Stimulated activated CD4-positive, alpha-beta T cell treated with anti-CD3 and anti-CD28 coated beads, Interleukin-2, amount 100 ng/mL, for 24 hours (primary cell): ENCODE measurements at places on chromosomes 6 and 20.
A peak's percentile ranks its signal among the peaks of the same experiment; 100 is the strongest.

- no peak for DNase-seq
Observed at GRCh38 chr20:40019510-40019909, 669.5 kb downstream of the MAFB start.

DNA sequence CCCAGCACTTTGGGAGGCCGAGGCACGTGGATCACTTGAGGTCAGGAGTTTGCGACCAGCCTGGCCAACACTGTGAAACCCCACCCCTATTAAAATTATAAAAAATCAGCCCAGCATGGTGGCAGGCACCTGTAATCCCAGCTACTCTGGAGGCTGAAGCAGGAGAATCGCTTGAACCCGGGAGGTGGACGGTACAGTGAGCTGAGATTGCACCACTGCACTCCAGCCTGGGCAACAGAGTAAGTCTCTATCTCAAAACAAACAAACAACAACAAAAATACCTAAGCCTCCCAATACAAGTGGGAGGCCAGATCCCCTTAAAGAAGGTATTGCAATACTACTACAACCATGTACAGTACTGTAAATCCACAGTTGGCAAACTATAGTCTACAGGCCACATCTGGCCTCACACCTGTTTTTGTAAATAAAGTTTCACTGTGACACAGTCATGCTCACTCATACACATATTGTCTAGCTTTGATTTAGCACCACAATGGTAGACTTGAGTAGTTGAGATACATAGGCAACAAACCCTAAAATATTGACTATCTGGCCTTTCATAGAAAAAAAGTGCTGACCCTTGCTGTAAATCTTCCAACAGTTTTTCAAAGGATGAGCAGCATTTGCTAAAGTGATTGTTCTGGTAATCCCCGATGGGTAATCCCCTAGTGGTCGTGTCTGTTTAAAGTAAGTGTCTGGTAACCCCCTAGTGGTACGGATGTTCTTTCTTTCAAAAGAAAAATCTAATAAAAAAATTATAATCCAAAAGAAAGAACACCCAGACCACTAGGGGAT, 202.0 kb downstream of the RNGTT start:
- DNase-seq, result no peak

DNA sequence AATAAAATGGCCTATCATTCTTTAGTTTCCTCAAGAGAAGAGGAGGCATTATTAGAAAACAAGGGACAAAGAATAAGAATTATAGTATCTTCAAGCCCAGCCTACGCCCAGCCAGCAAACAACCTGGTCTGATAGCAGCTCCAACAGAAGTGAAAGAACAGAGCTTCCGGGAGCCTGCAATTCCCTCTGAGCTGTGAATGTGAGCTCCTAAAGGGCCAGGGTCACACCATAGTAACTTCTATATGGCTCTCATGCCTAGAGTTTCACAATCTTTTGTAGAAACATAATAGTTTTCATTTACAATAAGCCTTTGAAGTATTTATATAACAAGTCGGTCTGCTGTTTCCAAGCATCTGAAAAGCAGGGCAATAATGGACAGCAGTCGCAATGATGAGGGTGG, 116.5 kb downstream of the SMLR1 start:
- no peak for DNase-seq

- no peak for DNase-seq
Observed at GRCh38 chr6:45640081-45640491, 262.4 kb upstream of the SUPT3H start.

GRCh38 chr6:169829786-169830185, 78.4 kb downstream of the ERMARD start:
- no peak for DNase-seq

GRCh38 chr6:111192911-111193555, 105.7 kb downstream of the SLC16A10 start:
- DNase-seq, result no peak

- DNase-seq, result no peak
Observed at GRCh38 chr6:157669747-157670216, 153.3 kb upstream of the SNX9 start.

GRCh38 chr6:131372535-131372934, 200.5 kb upstream of the ARG1 start:
- no peak for DNase-seq

DNA sequence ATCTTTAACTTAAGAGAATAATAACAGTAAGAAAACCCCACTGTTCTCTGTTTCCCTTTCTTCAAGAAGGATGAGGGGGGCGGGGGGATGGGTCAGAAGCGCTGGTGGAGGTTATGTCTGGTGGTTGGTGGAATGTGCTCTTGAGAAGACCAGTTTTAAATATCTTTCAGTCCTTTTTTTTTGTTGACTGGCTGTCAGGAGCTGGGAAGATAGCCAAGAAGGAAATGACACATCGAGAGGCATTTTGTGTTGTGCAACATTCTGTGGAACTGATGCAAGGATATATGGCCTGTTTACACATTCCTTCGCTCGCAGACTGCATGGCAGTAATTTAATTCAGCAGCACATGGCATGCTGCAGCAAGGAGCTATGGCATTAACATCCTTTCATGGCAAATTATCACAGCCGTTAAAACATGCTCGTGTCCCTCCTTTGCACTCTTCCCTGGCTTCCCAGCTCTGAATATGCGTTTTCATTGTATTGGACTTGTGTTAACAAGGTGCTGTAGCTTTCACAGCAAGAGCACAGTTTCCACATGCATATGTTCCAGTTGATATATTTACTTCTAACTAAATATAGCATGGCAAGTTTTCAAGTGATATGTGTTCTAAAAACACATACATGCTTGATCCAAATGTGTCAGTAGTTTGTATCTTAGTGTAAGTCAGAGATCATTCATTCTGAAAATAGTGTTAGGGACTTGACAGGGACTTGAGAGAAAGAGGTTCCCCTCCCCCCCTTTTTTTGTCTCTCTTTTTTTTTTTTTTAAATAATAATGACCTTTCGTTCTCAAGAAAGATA, 68.2 kb upstream of the SUPT3H start:
- no peak for DNase-seq

DNA sequence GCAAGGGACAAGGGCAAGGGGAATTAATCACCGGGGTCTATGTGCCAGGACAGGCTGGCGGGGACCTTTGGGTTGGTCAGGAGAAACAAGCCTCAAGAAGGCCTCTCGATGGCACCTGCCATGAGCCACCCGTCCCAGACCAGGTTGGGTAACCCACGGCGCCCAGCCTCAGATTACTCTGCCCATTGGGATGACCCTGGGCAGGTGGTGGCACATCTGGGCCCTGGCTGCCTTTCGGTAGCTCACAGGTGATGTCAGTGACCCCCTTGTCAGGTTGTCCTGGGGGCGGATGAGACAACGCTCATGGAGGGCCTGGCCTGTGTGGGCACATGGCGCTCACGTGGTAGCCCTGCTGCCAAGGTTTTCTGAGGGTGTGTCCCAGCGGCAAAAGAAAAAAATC, 152.2 kb downstream of the SYCP2 start:
- DNase-seq, result no peak

GRCh38 chr6:79861023-79861422, 86.3 kb downstream of the ELOVL4 start:
- no peak for DNase-seq

DNA sequence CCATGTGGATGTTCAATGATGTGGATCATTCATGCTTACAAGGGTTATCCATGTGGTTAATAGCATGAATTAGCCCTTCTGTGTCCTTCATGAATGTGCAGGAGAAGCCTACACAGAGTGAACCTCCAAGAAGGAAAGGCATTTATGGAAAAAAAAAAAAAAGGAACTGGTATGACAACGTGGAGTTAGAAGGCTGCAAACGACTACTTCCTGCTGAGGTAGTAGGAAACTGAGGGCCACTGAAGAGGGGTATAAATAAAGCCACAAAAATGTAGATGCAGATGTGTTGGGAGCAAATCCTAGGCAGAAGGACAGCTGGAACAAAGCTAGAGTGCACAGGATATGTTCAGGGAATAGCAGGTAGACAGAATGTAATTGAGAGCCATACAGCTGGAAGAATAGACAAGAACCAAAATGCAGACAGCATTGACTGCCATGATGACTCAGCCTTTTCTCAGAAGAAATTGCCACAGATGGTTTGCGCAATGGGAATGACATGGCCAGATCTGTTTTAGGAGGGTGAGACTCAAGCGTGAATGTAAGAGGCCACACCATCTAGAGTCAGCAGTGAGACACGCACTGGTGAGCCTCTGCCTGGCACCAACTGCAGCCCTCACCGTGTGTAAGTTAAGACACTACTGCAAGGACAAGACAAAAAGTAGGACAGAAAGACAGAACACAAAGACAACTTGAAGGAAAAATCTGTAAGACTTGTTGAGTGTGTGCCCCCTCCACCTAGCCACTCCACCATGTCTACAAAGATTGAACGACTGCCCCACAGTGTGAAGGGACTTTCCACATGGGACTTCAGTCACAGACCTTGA, 79.8 kb downstream of the KIF13A start:
- no peak for DNase-seq

DNA sequence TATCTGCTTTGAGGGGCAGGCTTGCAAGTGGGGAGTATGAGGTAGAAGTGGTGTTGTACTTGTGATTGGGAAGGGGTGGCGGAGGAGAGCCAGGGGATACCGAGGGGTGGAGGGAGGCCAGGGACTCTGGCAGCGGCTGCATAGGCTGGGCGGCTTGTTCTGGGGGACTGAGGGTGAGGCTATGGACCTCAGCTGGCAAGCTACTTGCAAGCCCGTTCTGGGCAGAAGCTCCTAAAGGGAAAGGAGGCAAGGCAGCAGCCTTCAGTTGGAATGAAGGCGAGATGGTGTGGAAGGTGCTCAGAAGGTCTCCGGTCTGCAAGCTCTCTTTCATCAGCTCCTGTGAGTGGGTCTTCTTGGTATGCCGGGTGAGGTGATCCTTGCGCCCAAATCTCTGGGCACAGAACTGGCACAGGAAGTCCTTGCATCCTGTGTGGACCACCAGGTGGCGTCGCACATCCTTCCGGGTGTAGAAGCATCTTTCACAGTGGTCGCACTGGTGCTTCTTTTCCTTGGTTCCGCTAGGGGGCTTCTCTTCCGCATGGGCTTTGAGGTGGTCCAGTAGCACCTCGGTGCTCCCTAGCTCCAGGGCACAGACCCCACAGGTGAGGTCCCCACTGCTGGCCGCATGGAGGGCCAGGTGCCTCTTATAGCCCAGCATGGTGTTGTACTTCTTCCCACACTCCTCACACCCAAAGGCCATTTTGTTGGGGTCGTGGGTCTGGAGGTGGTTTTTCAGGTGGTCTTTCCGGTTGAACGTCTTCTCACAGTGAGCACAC, 66.0 kb downstream of the PLAGL1 start:
- peak; percentile 63 for DNase-seq

DNA sequence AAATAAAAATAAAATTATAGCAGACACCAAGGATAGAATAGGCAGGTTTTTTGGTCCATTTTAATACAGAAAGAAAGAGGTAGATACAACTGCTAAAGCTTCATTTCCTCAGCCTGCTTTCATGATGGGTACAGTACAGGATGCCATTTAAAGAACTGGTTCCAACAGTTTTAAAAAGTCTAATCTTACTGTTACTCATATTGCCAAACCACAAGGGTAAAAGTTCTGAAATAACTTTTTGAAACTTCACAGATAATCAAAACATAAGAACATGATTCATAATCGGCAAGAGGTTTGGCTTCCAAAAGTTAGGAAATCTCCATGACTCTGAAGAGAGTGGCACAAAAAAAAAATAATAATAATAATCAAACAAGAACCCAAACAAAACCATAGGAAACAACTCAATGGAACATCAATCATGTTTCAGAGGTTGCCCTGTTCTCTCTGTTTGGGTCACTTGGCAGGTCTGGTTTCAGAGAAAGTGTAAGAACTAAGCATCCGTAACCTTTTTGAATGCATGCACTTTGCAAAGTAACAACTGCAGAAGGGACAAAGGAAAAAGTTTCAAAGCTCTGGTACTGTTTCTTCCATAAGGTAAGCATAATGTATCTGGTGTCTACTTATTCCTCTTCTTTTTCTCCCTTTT, 79.7 kb downstream of the SMLR1 start:
- no peak for DNase-seq

GRCh38 chr6:168093071-168093505, 14.1 kb upstream of the FRMD1 start:
- no peak for DNase-seq

DNA sequence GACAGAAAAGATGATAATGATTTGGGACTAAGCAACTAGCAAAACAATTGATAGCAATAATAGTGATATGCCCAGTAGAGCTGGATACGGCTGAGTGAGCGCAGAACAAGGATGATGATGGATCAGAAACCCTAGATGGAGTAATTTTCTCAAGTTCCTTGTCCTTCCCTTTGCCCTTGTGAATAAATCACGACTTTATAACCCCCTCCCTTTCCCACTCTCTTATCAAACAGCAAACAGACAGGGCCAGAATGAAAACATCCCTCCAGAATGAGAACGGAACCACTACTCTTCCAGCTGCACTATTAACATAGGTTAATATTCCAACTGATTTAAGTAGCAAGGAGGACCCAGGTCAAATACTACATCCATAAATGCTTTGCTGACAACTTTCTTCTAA, 1.3 kb upstream of the MTFR2 start:
- no peak for DNase-seq

- no peak for DNase-seq
Observed at GRCh38 chr6:7033202-7033601, 74.6 kb upstream of the RREB1 start.

GRCh38 chr20:40668449-40669228, 20.4 kb downstream of the MAFB start:
- DNase-seq, result no peak

- DNase-seq, result no peak
Observed at GRCh38 chr20:12053353-12053752, 135.7 kb downstream of the BTBD3 start.

GRCh38 chr6:107321793-107322192, 137.6 kb downstream of the PDSS2 start:
- no peak for DNase-seq

GRCh38 chr20:23187751-23188150, 101.6 kb upstream of the CD93 start:
- DNase-seq, result no peak

GRCh38 chr20:3137492-3137891, 22.2 kb downstream of the FASTKD5 start:
- DNase-seq, result no peak

DNA sequence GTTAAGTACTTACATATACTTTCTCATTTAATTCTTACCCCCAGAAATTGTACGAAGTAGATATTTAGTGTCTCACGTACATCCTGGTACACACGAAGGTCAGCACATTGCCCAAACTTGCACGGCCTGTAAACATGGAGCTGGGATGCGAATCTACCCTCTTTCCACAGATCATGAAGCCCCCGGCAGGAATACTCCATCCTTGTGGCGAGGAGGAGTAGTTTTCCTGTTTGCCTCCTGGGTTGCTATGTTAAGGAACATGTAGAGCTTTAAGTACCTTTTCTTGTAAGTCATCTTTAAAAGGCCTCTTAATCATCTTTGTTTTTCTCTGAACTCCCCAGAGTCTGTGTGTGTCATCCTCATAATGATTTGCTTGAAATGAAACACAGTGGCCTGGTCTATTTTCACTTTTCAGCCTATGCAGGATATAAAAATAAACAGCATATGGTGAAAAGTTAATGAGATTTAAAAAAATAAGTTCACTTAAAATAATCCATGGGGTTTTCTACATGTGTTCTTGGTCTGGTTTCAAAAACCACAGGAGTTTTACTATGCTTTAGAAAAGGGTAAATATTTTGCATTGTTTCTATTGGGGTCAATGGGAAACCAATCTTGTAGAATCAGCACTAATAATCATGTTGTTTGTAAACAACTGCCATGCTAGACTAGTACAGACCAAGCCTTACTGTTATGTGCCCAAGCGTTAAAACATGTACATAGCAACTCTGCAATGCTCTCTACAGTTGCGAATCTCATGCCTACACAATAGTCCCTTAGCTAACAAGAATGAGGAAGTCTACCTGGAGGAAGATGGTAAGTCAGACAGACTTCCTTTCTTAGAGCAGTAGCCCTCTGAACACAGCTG, 9.3 kb upstream of the ARID1B start:
- no peak for DNase-seq

GRCh38 chr20:58682656-58683531, 9.7 kb upstream of the NPEPL1 start:
- no peak for DNase-seq
